M059J (cell line): ENCODE measurements at places on chromosomes 1 and 21. TPM values are rescaled to one million over a fixed set of nuclear protein-coding genes. Genes with fewer than 3 reads are reported as not detected.

DNA sequence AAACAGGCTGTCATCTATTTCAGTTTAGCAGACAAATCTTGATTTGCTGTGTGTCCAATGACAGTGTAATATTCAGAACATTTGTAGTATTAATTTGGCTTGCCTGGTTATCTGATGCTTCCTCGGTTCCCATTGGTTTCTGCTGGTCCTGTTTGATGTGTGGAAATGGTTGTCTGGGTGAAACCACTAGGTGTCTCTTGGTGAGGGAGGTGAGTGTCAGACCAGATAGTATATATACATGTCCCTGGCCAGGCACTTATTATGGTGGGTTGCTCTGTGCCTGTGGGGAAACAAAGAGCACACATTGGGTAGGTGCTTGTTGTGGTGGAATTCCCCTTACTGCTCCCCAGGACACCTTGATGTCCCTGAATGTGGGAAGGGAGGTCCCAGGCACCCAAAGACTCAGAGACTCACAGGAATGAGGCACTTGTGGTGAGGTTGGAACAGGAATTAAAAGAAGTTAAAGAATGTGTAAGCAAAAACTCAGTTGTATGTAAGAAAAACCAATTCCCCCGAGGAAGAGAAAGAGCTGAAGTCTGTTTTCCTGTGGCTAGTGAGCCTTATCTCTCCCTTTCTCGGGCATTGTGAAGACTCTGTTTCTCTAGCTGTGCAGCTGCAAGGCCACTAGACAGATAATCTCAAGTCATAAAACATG lies 1519.1 kb downstream of the BRINP3 start:
- peak; percentile 11 for DNase-seq

The GIPC2 gene
- total RNA-seq = 1.0 and 1.7 TPM in 2 replicates

DNA sequence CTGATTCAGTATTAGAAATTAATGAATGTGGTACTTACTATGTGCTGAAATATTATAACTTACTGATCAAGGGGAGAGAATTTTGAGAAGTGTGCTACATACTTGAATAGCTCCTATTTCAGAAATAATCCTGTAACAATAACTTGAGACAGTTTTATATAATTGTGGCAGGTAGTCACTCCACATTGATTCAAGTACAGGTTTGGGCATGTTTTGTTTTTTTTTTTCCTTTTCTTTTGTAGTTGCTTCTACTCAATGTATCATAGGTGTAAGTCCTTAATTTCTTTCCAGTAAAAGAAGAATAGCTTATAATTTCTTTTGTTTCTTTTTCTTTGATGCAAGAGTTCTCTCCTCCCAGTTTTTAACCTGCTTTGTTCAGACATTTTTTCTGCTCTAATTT lies 86.1 kb upstream of the ADGRL2 start:
- DNase-seq = no peak

The CD1E gene
- total RNA-seq = not detected in 2 replicates

GRCh38 chr1:185355947-185356346 lies 38.9 kb upstream of the IVNS1ABP start:
- no peak for DNase-seq

GRCh38 chr1:220294846-220295301 lies 22.6 kb upstream of the RAB3GAP2 start:
- DNase-seq = peak; percentile 48

The PTPRU gene
- total RNA-seq = 3.3 and 3.4 TPM in 2 replicates

The PADI3 gene
- total RNA-seq = 2.1 and 5.3 TPM in 2 replicates

The RNF207 gene
- total RNA-seq = 0.91 and 3.9 TPM in 2 replicates

DNA sequence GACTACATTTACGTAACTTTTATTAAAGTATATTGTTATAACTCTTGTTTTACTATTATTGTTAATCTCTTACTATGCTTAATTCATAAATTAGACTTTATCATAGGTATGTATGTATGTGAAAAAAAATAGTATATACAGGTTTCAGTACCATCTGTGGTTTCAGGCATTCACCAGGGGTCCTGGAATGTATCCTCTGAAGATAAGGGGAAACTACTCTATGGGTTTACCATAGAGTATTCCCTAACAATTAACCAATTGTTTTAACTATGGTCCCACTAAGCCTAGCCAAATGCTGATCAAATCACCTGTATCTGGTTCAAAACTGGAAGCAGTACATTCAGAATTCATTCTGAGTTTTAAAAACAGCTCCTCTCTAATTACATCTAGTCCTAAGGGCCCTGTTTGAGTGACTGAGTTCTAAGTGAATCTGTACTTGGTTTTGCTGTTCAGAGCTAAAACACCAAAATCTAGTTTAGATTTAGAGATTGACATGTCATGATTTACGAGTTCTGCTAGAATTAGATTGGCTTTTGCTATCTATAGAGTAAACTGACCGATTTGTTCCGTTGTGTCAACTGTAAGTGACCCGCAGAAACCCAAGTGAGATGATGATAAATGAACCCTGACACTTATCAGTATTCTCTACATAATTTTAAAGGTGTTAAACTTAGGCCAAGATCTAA lies 93.5 kb upstream of the GNG4 start:
- no peak for DNase-seq

GRCh38 chr1:185328255-185328654 lies 11.2 kb upstream of the IVNS1ABP start:
- no peak for DNase-seq

The NEGR1 gene
- 1.1 and 1.3 TPM in 2 replicates for total RNA-seq

The TFF3 gene
- 0.52 TPM in 1 of 2 replicates, not detected in the other for total RNA-seq

- peak; percentile 57 for DNase-seq
Observed at GRCh38 chr21:34351786-34352241, 12.0 kb upstream of the KCNE2 start.

GRCh38 chr1:77375990-77376389 lies 94.2 kb downstream of the AK5 start:
- no peak for DNase-seq

DNA sequence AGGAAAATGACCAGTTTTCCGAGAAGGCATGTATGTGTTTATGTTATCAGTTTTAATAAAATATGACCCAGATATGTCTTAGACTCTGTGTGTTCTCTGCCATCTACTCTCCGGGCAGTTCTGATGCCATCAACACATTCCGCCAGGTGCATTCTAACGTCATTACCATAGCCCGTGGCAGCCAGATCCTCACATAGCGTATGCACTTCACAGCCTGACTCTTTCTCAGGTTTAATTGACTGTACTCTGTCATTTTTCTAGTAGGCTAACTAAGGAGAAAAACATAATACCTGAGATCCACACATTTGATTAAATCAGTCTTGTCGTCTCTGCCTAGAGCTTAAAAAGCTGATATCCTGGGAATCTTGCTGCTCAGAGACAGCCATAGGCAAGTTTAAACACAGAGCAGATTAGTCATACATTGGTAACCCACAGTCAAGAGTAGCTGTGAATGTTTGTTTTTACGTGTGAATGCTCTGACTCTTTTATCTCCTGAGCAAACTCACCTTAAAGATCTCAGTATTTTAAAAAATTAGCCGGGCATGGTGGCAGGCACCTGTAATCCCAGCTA lies 175.9 kb downstream of the GREM2 start:
- no peak for DNase-seq

DNA sequence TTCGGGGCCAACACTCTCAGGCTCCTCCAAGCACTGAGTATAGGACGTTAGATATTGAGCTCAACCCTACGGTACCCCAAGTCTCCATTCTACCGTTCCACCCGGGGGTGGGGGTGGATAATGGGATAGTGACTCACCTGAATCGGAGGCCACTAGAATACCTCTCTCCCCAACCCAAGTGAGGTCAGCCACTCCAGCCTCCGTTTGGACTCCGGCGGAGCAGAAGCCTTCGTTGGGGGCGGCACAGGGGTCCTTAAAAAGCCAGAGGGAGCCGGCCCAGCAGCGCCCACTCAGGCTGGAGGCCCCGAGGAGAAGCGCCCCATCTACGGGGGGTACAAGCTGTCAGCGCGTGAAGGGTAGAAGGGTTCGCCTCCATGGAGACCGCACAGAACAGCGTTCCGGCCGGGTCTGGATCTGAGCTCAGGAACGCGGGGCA lies 556 bp downstream of the WDR77 start:
- peak; percentile 53 for DNase-seq

DNA sequence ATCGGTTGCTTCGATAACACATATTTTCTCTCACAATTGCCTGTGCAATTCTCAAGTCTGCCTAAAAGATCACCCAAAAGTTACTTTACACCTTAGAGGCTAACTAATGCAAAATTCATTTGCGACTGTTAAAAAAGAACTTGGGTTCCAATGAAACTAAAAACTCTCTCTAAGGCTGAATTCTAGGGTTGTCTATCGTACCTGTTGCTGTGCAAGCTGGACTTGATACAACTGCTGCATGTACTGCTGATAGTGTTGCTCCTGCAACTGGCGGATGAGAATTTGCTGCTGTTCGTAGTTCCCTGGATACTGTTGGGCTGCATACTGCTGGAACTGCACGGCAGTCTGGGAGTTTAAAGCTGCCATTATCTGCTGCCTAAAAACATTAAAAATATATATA lies 27.6 kb downstream of the ACBD3 start:
- no peak for DNase-seq

DNA sequence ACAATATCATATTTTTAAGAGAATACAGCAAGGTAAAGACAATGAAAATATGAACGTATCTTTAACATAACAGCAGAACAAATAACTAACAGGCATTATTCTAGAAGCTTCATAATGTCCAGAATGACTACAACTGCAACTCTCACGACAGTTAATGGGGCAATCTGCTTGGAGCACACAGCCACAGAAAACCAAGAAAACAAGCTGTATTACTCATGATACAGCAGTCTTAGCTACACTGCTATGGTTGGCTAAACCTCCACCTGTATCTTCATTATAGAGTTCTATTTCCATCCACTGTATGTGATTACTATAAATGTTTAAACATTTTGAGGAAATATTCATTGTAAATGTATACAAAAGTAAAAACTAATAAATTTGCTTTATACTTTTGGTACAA lies 139.9 kb downstream of the DPYD start:
- no peak for DNase-seq

The GPR52 gene
- total RNA-seq = not detected in 2 replicates

- DNase-seq = no peak
Observed at GRCh38 chr1:220338759-220339158, 66.5 kb upstream of the RAB3GAP2 start.

GRCh38 chr1:163820226-163820625 lies 498.5 kb downstream of the NUF2 start:
- no peak for DNase-seq

DNA sequence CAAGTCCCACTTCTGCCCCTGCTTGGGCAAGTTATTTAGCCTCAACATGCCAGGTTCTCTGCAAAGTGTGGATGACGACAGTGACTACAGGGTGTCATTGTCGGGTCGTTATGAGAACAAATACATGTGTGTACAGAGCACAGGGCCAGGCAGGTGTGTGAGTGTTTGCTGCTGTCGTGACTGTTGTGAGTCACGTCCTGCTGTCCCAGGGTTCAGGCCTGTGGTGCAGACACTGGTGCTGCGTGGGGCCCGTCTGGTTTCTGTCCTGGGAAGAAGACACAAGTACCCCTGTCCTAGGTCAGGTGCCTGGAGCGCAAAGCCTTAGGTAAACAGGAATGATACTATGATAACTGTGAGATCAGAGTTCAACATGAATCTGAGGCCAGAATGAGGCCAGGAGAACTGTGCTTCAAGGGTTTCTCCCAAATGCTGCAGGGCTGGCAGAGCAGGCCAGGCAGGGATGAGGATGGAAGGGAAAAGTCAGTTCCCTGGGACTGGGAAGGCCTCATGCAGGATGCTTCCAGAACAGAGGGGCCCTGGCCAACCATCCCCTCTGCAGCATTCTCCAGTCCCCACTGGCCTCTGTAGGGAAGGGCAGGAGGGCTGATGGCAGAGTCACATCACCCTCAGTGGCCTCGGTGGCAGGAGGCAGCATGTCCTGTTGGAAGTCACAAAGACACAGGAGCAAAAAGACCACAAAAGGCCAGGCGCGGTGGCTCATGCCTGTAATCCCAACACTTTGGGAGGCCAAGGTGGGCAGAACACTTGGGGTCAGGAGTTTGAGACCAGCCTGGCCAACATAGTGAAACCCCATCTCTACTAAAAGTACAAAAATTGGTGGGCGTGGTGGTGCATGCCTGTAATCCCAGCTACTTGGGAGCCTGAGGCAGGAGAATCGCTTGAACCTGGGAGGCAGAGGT lies 15.7 kb downstream of the GPR157 start:
- no peak for DNase-seq

- peak; percentile 21 for DNase-seq
Observed at GRCh38 chr1:11053758-11054137, 6.1 kb downstream of the SRM start.

GRCh38 chr1:98327220-98327861 lies 334.2 kb upstream of the SNX7 start:
- DNase-seq = peak; percentile 87

The HES3 gene
- not detected in 2 replicates for total RNA-seq
